ENCODE measurements at places on chromosomes 4 and X.
A peak's percentile ranks its signal among the peaks of the same experiment; 100 is the strongest.

DNA sequence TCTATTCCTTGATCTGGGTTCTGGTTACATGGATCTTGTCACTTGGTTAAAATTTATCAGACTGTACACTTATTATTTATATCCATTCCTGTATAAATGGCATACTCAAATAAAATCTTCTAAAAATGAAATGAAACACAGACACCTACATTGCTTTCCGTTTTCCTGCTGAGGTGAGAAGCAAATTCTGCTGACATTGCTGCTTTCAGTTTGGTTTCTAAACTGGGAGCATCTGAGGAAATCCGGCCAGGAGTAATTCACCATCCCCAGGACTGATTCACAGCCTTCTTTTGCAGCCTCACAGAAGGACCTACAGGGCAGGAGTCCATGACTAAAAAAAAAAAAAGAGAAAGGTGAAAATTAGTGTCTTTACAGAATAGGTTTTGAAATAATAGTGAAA, 93.6 kb downstream of the CORIN start:
- DNase-seq, result no peak

- no peak for DNase-seq
Observed at GRCh38 chrX:131782646-131783045, 238.8 kb downstream of the OR13H1 start.

DNA sequence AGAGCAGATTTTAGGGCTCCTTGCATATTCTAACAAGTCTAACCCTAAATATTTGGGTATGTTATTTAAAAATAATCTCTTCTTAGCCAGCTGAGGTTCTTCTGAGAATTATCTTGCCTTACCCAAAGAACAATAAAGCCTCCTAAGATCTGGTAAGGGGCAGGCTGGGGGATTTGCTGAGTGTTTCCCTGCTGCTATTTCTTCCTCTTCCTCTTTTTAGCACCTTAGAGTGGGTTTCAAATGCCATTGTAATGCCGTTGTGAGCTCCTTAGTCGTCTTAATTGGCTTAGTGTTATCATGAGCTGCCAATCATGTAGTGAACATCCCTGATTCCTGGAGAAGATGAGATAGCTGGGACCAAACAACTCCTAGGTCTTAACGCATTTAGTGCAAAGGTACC, 15.4 kb downstream of the STOX2 start:
- no peak for DNase-seq

DNA sequence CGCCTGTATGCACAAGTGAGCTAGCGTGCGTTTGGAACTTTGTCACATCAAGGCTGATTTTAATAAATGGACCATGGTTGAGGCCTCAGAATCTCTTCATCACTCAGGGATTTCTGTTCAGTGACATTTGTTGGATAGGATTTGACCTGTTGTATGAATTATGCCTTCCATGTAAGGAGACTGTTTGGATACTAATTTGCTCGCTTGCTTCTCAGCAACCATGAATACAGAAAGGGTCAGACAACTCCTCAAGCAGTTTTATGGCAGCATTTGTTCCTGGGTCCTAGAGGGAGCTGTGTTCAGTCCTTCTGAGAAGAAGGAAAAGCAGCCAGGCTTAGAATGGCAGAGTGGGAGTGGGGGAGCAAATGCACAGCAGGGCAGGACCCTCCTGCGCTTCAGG, 269.7 kb upstream of the LCORL start:
- DNase-seq, result no peak

GRCh38 chrX:150182161-150182560, 181.0 kb upstream of the MAMLD1 start:
- DNase-seq, result no peak

GRCh38 chrX:69107231-69107739, 58.0 kb downstream of the PJA1 start:
- no peak for DNase-seq

DNA sequence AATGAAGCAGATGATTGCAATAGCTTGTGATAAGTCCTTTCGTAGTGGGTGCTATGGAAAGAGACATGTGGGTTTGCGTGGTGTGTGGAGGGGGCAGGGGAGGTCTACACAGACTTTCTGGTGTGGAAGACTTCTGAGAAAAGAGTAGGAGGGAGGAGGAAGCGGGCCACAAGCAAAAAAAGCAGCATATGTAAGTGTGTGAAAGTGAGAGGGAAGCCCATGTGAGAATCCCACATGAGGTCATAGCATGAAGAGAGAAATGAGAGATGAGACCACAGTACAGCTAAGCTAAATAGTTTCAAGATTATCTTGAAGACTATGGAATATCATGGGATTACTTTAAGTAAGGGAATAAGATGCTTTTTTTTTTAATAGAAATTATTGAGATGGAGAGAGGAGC, 2039.9 kb upstream of the TENM3 start:
- no peak for DNase-seq

GRCh38 chrX:13761606-13762414, 27.3 kb downstream of the OFD1 start:
- no peak for DNase-seq

DNA sequence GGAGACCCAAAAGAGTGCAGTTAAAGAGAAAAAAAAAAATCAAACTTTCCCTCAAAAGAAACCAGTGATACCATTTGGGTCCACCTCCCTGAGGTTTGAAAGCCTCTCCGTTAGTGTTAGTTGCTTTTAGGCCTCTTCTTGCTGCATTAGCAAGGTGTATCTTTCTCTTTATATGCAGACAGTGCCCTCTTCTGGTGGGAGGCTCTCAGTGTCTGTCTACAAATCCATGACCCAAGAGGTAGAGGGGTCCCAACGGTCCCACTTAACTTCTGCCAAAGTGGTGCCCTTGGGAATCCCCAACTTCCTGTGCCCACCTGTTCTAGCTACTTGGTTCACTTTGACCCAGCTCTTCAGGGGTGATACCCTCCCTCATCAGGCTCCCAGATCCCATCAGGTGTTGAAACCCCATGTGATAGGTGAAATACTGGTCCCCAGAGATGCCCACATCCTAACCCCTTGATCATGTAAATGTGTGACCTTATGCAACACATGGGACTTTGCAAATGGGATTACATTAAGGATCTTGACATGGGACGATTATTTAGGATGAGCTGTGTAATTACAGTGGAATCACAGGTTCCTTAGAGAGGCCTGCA, 63.7 kb upstream of the CD99 start:
- no peak for DNase-seq

DNA sequence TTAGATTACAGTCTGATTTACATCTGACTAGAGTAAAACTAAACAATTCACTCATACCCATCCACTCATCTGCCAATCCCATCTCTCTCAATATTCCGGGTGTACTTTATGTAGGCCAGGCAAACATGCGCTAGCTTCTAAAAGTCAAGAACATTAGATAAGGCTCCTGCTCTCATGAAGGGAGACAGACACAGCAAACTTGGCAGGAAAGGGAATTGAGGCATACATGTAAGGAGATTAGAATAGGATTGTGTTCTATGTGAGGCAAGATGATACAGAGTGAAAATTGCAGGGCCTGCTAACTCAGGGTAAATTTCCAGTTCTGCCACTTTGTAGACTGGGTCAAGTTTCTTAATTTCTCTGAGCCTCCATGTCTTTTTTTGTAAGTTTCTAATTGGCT, 135.8 kb downstream of the CDS1 start:
- DNase-seq, result no peak

GRCh38 chr4:82284475-82284857, 89.3 kb downstream of the HNRNPD start:
- no peak for DNase-seq

DNA sequence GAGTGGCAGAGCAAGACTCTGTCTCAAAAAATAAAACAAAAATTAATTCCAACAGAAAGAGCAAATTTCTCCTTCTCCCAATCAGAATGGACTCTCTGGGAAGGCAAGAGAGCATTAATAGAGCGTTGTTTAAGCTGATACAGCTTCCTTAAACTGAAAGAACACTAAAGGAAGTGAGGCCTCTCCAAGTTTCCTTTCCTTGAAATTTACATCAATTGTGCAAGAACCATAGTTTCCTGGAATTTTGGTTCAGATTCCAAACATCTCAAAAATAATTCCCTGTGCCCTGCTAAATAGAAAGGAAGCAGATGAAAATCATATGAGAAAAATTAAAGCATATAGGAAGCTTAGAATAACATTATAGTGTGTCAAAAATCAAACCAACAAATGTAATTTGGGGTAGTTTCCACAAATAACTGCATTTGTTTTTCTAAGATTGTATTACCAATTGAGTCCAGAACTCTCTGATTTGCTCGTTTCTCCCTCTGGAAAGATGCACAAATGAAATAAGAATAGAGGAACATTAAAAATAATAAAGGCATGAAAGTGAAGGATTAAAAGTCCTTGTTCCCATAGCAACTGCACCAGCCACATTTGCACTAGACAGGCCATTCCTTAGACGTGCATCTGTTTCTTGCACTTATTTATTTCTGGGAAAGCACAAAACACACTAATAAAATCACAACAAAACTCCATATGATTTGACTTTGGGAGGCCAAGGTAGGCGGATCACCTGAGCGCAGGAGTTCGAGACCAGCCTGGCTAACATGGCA, 3.7 kb upstream of the FAM241A start:
- DNase-seq, result no peak

DNA sequence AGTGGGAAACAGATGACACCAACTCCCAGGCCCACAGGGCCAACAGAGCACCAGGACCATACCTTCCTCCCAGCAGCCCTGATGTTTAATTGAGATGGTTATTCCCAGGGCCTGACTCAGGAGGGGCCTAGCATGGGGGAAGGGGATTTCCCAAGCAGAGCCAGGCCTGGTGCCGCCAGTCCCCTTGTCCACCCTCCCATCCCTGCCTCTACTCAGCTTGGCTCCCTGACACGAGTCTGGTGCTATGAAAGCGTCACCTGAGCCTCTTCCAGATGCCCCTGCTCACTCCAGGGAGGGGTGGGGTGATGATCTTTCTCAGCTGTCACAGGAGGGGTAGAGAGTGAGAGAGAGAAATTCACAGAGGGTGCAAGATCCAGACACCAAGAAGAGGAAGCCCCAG, 72.7 kb downstream of the EFNB1 start:
- DNase-seq, result no peak

GRCh38 chrX:125003746-125004446, 315.8 kb upstream of the TEX13C start:
- DNase-seq, result no peak

DNA sequence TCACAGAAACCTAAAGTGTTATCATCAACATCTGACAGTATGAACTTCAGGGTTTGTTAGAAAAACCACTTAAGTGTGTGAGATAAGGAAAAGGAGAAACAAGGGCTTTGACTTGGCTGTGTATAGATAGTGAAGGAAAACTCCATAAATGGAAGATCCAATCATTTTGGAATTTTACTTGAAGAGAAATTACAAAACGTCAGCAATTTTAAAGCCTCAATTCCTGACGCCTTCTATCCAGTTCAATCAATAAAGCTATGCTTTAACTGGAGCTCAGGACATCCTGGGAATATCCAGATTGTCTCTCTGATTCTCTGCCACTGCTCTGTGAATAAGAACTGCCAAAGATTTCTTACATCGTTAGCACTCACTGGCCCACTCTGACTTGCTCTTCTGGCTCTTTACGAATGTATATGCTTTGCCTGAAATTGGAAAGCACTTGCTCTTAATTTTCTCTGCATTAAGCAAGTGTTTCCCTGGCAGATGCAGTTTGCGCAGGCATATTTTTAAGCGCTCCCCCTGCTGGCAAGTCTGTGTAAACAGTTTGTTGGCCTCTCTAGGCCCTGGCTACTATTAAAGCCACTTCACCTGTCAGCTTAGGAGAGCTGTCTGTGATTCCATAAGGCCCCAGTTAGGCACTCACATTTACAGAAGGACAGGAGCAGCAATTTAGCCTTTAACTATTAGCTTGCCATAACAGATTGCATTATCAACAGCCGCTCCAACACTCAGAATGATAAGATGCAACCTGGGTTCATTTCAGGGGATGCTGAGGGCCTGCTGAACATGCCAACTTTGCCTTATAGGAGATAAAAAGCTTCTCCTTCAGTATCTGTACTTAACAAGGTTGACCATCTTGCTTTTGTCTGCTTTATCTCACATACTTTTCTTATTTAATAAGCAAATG, 251.4 kb upstream of the DDX53 start:
- DNase-seq, result peak; percentile 41

DNA sequence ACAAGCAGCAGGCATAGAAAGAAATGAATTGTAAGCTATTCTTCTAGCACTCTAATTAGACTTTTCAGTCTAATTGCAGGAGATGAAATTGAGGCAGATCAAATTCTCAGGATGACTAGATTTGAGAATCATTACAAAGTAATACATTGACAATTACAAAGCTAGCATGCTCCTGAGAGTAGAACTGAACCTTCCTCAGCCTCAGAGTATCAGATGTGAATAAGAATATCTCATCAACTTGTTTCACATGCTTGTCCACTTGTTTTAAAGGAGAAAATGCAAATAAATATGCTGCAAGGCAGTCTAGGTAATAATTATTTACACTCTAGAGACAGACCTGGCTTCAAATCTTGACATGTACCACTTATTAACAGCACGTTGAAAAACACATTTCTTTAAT, 491.0 kb upstream of the MAGEB2 start:
- no peak for DNase-seq

DNA sequence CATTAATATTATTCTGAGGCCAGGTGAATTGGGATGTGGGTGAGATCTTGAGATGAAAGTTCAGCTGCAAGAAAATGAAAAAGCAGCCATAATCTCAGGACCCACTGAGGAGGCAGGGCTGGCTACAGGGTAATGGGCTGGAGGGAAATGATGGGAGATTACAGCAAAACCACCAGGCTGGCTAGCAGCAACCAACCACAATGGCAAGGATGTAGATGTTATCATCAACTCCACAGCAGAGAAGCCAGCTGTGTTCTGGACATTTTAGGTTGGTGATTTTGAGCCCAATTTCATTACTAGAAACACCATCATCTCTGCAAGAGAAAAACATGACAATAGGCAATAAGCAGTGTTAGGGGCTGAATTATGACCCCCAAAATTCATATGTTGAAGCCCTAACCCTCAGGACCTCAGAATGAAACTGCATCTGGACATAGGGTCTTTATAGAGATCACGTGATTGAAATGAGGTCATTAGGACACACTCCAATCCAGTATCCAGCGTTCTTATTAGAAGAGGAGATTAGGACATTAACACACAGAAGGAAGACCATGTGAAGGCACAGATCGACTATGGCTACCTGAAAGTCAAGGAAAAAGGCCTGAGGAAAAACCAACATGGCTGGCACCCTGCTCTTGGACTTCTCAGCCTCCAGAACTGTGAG, 139.8 kb upstream of the KIT start:
- no peak for DNase-seq

- no peak for DNase-seq
Observed at GRCh38 chr4:102705391-102705935, 55.3 kb downstream of the MANBA start.
